ENCODE measurements at places on chromosomes 7 and 10.

DNA sequence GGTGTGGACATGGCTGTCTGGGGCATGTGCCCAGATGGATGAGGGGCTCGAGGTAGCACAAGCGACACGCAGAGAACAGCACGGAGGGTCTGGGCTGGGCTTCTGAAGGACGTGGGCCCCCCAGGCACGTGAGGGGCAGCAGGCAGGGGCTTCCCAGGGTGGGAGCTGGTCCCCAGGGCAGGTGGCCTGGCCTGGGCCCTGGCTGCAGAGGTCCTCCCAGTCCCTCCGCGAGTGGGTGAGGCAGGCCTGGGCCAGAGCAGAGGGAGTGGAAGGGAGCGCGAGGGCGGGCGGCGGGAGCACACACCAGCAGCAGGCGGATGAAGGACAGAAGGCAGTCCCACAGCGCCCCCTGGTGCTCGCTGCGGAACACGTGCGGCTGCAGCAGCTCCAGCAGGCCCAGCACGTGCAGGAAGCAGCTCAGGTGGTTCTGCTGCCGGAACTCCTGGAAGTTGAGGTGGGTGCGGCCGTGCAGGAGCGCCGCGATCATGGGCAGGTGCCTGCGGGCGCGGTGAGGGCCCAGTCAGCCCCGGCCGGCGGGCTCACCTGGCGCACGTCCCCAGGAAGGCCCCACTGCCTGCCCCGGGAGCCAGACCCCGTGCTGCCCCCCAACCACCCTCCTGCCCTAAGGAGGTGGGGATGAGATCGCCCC, 14.7 kb upstream of the MICALL2 start:
- DNase-seq = peak; percentile 74

- DNase-seq = no peak
Observed at GRCh38 chr7:150793569-150794238, 6.5 kb downstream of the TMEM176B start.

DNA sequence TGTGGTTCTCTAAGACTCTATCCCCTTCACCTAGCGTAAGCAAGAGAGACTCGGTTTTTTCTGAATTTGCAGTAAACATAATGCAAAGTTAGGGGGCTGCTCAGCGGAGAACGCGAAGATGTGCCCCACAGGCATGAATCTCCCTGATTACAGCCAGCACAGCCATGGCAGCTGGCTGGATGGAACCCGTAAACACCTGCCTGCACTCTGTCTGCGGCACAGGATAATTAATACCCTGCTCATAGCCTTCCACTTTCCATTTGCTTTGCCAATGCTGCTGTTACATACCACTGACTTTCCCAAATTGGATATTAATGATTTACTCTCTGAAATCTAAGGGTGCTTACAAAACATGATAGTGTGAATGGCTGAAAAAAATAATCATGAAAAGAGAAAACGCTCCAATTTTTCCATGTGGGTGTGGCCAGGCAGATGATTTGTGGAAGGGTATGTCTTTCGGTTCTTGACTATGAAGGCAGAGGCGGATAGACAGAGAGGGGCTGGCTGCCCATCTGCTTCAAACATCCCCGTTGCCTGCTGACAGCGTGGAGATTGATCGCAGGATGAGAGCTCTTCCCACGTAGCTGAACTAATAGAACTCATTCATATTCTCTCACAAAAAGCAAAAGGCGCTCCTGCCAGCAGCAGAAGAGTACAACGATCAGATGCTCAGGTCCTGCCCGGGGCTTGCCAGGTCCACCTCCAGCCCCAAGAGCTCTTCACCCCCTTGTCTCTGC, 193.2 kb upstream of the GHITM start:
- no peak for DNase-seq

DNA sequence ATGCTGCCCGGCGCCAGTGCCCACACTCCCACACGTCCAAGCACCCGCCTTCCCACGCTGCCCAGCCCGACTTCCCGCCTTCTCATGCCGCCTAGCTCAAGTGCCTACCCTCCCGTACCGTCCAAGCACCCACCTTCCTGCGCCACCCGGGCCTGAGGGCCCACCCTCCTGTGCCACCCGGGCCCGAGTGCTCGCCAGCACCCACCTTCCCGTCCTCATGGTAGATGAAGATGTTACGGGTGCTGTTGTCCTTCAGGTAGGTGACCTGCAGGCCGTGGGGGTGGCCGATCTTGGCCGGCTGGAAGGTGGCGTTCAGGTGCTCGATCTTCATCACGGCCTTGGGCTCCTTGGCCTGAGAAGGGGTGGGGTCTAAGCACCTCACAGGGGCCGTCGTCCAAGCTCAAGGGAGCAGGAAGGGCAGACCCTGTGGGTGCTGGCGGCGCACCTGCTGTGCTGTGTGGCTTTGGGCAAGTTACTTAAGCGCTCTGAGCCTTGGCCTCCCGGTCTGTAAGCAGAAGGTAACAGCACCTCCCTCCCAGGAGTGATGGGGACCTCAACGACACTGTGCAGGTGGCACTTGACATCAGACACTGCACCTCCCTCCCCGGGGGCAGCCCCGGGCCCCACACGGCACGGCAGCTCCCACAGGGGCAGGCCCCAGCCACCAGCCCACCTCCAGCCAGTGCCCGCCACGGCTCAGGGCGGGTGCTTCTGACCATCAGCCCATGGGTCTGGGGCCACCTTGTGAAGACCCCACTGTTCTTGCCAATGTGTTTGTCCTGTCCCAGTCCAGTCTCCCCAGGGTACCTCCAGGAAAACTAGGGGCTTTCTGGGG, 27.8 kb downstream of the GET4 start:
- no peak for DNase-seq

- DNase-seq = no peak
Observed at GRCh38 chr7:102064361-102065025, 222.2 kb upstream of the SH2B2 start.

- DNase-seq = no peak
Observed at GRCh38 chr7:52685333-52685732, 350.1 kb upstream of the POM121L12 start.

GRCh38 chr10:120517881-120518484, 61.0 kb downstream of the PLPP4 start:
- DNase-seq = no peak

GRCh38 chr7:107233-107632, 85.1 kb upstream of the FAM20C start:
- no peak for DNase-seq

- DNase-seq = no peak
Observed at GRCh38 chr7:152893801-152894294, 134.3 kb downstream of the ACTR3B start.

DNA sequence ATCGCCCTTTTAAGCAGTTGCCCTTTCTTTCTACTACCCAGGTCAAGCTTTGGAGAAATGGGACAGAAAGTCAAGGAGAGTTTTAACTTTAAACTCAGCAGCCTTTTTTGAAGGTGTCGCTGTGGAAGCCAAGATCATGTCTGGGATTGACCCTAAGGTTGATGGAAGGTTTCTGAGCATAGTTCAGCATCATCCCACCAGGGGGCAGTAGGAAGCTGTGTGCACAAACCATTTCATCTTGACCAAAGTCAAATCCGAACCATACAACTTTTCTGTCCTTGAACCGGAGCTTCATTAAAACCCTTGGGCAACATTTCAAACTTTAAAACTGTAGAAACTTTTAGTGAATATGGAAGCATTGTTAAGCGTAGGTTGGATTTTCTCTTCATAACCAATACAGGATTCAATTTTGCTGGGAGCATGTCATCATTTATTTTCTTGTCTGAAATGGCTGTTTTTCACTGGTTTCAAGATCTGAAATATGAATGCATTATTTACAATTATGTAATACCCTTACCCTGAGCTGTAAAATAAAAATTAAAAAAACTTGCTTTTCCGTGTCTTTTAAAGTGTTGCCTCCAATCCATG, 214.4 kb upstream of the KIAA1217 start:
- no peak for DNase-seq

- DNase-seq = no peak
Observed at GRCh38 chr7:68756986-68757495, 841.2 kb upstream of the AUTS2 start.

DNA sequence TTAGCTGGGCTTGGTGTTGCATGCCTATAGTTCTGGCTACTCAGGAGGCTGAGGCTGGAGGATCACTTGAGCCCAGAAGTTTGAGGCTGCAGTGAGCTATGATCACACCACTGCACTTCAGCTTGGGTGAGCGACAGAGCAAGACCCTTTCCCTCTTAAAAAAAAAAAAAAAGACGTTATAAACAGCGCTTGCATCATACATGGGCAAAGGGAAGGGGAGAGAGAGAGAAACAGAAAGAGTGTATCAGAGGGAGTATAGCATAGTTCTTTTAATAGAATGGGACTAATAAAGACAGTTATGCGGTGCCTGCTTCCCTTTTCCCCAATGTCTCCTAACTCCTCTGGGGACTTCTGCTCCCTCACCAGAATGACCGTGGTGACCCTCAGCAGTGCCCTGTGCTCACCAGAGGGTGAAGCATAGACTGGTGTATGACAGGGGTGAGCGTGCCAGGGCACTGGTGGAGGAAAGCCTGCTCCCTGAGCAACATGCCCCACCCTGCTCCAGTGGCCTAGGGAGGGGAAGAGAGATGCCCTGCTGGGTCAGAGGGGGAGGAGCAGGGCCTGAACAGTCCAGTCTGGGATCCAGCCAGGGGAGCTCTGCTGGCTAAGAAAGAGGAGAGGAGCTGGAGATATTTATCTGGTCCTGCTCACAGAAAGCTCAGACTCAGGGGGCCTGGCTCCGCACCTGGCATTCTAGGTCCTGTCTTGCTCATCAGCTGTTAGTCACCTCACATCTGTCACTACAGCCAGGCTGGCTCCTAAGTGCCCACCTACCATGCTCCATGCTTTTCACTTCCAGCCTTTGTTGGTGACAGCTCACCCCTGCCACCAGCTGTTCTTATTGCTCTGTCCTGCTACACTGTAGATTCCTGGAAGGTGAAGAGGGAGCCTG, 2.2 kb downstream of the PDZD7 start:
- DNase-seq = no peak

GRCh38 chr10:113379091-113379490, 173.8 kb upstream of the HABP2 start:
- no peak for DNase-seq

GRCh38 chr7:21426286-21427181, 1.3 kb upstream of the SP4 start:
- no peak for DNase-seq

GRCh38 chr7:99061001-99061776, 82.7 kb downstream of the SMURF1 start:
- DNase-seq = no peak

- no peak for DNase-seq
Observed at GRCh38 chr10:22620140-22620857, 94.1 kb downstream of the PIP4K2A start.

DNA sequence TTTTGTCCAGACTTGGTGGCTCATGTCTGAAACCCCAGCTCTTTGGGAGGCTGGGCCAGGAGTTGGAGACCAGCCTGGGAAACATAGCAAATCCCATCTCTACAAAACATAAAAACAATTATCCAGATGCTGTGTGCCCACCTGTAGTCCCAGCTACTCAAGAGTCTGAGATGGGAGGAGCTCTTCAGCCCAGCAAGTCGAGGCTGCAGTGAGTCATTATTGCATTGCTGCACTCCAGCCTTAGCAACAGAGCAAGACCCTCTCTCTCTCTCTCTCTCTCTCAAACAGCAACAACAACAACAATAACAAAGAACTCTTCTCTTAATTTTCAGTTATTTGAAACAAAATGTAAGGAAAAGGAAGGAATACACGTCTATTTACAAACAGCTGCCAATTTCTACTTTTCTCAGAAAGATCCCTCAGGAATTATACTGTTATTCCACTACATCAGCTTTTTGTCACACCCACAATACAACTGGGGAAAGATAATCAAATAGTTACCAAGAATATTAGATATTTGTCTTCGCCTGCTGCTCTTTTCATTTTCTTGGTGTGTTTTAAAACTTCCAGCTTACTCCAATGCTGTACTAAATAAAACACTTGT, 5.1 kb upstream of the TSPAN12 start:
- no peak for DNase-seq

GRCh38 chr7:90244565-90244908, 437 bp upstream of the CFAP69 start:
- no peak for DNase-seq

DNA sequence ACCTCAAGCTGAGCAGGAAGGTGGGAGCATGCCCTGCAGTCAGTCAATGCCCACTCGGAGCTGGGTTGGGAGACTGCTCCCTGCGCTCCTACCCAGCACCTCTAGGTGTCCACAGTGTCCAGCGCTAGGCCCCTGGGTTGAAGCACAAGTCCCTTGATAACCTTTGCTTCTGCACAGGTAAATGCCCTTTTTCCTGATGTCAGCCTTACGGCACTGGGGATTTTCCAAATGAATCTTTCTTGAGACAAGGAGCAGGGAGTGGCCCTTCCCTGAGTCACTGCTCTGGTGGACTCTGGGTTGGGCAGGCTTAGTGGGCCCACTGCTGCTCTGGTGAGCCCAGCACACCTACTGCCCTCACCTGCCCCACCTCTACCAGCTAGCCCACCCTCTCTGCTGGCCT, 61.9 kb upstream of the OPN4 start:
- DNase-seq = no peak

DNA sequence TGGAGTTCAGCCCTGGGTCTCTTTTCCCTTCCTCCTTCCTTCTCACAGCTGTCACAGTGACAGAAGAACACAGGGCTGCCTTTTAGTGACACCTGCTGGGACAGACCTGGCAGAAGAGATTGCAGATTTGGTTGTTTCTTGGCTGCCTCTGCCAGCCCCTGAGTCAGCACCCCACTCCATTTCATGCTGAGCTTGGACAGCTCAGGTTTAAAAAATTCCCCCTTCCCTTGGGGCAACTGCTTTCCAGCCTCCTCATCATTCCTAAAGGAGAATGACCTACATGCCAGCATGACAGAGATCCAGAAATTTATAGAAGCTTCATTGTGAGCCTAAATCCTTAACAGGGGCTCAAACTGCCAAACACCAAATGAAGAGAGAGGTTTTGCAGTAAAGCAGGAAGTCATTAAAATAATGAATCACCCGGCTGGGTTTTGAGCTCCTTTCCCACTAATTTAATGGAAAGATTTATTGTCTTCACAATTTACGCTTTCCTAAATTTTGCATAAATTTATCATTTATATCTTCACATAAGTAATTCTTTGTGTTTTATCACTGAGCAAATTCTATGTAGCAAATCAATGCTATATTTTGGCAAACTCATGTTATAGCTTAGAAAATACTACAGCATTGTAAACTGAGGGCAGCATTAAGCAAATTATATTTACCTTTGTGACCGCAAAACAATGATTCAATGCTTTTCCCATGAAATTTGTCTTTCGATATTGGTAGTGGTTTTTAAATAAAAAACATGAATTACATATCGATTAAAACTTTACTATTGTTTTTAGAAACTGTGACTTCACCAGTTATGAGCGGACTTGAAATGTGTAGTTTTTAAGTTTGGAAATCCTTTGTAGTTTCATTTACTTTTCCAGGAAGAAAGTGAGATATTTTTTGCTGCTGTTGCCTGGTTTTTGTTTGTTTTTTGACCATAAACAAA, 399.5 kb upstream of the ANKRD30A start:
- no peak for DNase-seq

- DNase-seq = no peak
Observed at GRCh38 chr7:129295015-129295423, 70.2 kb downstream of the AHCYL2 start.

DNA sequence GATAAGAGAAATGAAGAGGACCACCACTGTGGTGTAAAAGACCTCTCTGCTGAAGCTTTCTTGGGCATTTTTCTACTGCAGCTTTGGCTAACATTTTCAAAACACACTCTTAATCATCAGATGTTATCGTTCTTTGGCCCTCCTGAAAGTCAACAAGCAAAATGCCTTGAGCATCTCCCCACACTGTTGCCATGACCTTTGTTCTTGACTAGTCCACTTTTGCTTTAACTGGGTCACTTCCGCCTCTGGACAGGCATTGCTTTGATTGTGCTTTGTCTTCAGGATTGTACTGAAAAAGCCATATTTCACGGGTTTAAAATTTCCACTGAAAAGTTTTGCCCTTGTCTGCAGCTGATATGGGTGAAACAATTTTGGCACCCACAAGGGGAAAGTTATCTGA, 107.8 kb upstream of the CXCL12 start:
- DNase-seq = no peak

Data from T-cell (primary cell).